Gastrocnemius medialis (tissue), 4 donors: ENCODE measurements at places on chromosomes 13 and 19. TPM values are rescaled to one million over a fixed set of nuclear protein-coding genes. Genes with fewer than 3 reads are reported as not detected.

PIK3R2 gene
- 5.6 TPM for total RNA-seq

GRCh38 chr19:44668985-44669764, 2.1 kb upstream of the CEACAM19 start:
- H3K36me3 ChIP-seq, result no peaks in the 10 kb centered on the region
- DNase-seq, result no peak
- H3K4me1 ChIP-seq, result no peaks in the 10 kb centered on the region
- H3K27me3 ChIP-seq, result no peaks in the 10 kb centered on the region

DNA sequence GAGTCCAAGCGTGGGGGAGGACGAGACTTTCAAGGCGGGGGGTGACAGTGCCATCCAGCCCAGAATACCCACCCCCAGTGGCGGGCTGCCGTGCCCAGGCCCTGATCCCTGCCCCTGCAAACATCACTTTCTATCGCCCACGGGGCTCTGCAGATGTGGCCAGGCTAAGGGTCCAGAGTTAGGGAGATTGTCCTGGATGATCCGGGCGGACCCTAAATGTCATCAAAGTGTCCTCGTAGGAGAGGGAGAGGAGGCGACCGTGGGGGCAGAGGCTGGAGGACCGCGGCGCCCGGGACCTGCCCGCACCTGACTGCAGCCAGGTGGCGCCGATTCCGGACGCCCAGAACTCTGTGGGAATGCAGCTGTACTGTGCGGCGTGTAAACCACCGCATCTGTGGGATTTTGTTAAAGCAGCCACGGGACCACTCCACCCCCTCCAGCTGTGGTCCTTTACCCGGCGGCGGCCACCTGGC, 32.4 kb downstream of the GJA3 start:
- H3K4me3 ChIP-seq, result peak overlapping the region; percentile 69
- H3K4me1 ChIP-seq, result peaks cover 15% of the 10 kb centered on the region
- H3K36me3 ChIP-seq, result no peaks in the 10 kb centered on the region
- DNase-seq, result no peak
- peak overlapping the region; percentile 74 for H3K27ac ChIP-seq

DNA sequence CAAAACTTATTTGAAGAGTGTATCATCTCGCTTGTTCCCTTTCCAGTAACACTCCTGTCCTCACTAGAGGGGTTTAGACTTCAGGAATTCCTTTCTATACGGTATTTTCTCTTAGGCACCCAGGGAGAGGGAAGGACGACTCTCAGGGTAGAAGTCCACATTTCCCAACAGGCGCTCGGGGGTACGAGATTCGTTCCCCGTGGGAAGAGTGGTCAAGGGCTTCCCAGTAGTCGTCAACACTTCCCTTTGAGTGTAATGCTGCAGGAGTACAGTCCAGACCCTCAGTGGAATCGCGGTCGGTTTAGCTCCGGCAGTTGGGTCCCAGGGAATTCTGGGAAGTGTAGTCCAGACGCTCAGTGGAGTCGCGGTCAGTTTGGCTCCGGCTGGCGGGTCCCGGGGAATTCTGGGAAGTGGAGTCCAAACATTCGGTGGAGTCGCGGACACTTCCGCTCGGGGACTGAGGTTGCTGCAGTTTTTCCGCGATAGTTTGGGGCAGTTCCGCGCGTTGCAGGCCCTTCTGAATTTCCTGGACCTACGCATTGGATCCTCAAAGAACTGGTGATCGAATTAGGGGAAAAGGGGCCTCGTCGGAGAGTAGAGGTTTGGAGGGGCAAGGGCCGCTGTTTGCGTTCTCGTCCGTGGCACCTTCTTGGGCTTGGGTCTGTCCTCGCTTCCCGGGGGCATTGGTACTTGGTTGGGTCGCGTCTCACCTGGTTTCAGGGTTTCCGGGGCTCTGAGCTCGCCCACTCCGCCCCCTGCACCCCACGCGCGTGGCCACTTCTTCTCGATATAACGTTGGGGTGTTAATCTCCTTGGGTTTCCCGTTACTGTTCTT, at the start of gene ZNF224:
ZNF224 (plus strand) TSS at position 431 of the 835 bp plus-strand sequence. CDS start 3,513 bp downstream, outside the sequence.
- peak; percentile 85 for DNase-seq

GRCh38 chr13:35694549-35695447, 218.3 kb upstream of the MAB21L1 start:
- H3K36me3 ChIP-seq, result no peaks in the 10 kb centered on the region
- no peaks in the 10 kb centered on the region for H3K27me3 ChIP-seq
- no peak overlapping the region for H3K4me3 ChIP-seq
- no peak for DNase-seq

DNA sequence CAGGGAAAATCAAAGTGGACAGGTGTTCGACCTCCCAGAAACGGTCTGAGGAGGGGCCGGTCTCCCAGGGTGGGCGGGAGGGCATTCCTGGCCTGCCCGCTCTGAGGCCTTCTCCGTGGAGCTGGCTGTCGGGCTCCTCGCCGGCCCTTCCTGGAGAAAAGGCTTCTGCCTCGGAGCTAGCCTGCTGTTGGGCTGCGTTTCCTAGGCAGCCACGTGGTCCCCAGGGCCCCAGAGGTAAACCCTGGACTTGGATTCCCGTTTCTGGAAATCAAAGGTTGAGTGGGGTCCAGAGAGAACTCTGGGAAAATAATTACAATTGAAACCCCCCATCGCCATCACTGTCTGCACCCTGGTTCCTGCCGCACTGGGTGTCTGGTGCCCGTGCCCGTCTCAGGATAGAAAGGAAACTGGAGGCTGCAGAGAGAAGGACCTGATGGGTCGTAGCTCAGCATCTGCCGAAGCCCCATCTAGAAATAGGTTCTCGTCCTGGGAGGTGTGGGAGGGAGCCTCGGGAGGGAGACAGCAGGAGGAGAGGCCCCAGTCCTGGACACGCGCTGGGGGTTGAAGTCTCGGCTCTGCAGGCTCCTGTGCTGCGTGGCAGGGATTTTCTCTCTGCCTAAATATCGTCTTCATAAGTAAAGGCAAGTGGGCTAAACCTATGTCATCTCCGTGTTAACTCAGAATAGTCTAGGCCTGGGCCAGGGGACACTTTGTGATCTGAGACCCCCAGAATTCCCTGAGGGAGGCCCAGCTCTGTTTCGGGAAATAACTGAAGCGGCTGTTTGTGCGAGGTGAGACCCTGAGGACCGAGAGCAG, 7.7 kb upstream of the PROZ start:
- H3K36me3 ChIP-seq, result no peaks in the 10 kb centered on the region
- no peaks in the 10 kb centered on the region for H3K27me3 ChIP-seq
- no peak overlapping the region for H3K27ac ChIP-seq
